Sigmoid colon (tissue), 7 donors: ENCODE measurements at places on chromosomes 3 and 15. TPM values are rescaled to one million over a fixed set of nuclear protein-coding genes. Genes with fewer than 3 reads are reported as not detected.

DNA sequence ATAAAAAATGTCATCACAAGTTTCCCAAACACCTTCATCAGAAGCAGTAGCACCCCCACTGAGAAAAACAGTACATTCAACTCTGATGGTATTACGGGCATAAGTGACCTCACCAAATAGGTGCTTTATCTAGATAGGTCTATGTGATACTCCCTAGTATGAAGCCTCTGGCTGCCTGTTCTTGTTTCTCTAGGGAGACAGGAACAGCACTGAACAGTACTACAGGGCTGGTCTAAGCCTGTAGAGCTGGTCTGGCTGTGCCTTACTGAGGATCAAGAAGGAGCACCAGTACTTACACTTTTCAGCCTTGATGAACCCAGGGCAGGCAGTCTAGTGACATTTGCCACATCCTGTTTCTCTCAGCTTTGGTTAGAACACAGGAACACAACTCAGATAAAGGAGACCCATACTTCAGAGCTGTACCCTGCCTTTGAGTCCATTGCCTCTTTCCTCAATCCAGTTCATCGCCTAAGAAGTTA is 35.9 kb downstream of the OXNAD1 start:
- H3K36me3 ChIP-seq = no peaks in the 10 kb centered on the region
- no peaks in the 10 kb centered on the region for H3K27me3 ChIP-seq
- H3K27ac ChIP-seq = no peak overlapping the region

Gene REC114
- total RNA-seq = not detected

GRCh38 chr3:155047672-155048071 is 32.4 kb upstream of the MME start:
- no peak overlapping the region for H3K27ac ChIP-seq
- no peaks in the 10 kb centered on the region for H3K27me3 ChIP-seq
- no peak overlapping the region for H3K4me3 ChIP-seq
- DNase-seq = no peak
- H3K4me1 ChIP-seq = no peaks in the 10 kb centered on the region
- H3K36me3 ChIP-seq = no peaks in the 10 kb centered on the region

- no peaks in the 10 kb centered on the region for H3K4me1 ChIP-seq
- H3K27me3 ChIP-seq = no peaks in the 10 kb centered on the region
- no peak for DNase-seq
- H3K36me3 ChIP-seq = peaks cover 5% of the 10 kb centered on the region
- H3K4me3 ChIP-seq = no peak overlapping the region
- H3K27ac ChIP-seq = no peak overlapping the region
These were observed 403.0 kb downstream of the FOXP1 start for GRCh38 chr3:71180524-71180923.

Gene TM4SF1
- total RNA-seq = 23.5 TPM

DNA sequence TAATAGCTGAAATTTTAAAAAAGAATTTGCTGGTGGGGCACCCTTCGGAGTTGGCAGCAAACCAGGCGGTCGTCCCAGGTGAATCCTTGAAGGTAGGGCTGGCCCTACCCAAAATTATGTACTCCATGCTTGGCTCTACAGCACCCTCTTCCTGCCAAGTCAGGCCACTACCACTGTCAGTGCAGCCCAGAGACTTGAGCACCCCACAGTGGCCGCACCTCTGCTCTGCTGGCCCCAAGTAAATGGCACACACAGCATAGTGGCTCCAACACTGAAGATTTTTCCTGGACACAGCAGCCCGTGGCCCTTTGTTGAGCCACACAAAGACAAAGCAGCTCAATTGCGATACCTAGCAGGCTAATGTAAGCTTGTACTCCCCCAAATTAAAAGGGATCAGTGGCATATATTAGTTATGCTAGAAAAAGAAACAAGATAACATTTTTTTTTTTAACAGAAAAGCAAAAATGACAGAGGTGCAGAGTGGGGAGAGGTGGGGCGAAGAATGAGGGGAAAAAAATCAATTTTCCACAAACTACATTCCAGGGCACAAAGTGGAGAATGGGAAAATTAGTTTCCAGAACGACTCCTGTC is 250.5 kb downstream of the UACA start:
- H3K4me3 ChIP-seq = no peak overlapping the region
- no peak for DNase-seq
- H3K36me3 ChIP-seq = no peaks in the 10 kb centered on the region
- H3K4me1 ChIP-seq = peaks cover 7% of the 10 kb centered on the region
- H3K27me3 ChIP-seq = no peaks in the 10 kb centered on the region

Gene FMN1
- total RNA-seq = 12.3 TPM

DNA sequence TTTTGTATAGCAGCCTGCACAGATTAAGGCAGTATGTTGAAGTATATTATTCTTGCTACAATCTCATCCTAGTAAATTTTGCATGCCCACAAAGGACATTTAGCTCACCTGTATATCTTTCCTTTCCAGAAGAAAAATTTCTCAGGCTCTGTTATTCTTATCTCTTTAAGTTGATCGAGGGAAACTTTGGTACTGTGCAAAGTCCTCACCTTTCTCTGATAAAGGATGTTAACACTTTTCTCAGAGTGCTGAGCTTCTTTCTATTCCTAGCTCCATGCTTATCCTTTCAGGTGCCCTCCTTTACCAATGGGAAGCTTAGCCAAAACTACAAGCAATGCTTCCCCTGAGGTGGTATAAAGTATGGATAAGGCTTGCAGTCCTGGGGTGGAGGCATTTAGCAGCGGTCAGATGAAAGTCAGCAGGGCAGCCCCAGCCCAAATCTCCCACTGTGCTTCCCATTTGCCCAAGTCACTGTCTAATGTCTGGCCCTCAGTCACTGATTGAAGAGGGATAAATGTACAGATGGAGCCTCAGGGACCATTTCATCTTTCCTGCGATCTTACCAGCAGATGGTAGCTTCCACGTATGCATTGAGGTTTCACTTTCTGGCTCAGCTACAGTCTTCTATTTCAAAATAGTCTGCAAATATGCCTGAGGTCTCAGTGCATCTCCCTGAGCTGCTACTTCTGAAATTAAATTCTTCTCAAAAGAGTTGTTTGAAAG is 127.8 kb upstream of the P2RY1 start:
- no peak overlapping the region for H3K27ac ChIP-seq
- H3K4me1 ChIP-seq = no peaks in the 10 kb centered on the region
- no peaks in the 10 kb centered on the region for H3K36me3 ChIP-seq
- no peaks in the 10 kb centered on the region for H3K27me3 ChIP-seq
- no peak for DNase-seq

DNA sequence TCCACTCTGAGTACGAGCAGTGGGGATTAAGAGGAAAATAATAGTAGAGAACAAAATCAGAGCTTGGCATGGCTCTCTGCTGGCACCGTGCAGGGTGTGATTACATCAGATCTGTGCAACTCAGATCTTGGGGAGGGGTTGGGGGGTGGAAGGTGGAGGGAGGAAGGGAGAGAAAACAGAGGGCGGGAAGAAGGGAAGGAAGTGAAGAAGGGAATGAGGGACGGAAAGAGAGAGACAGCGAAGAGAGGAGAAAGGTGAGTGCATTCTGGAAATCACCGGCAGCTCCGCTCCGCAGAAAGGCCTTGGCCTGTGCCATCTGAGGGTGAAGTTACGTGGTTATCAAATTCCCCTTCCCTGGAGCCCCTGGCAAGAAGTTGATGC is 31.0 kb upstream of the ADAMTS17 start:
- H3K36me3 ChIP-seq = no peaks in the 10 kb centered on the region
- peak overlapping the region; percentile 42 for H3K4me3 ChIP-seq
- no peak for DNase-seq
- H3K27ac ChIP-seq = no peak overlapping the region
- no peaks in the 10 kb centered on the region for H3K4me1 ChIP-seq
- H3K27me3 ChIP-seq = peaks cover 8% of the 10 kb centered on the region

GRCh38 chr3:75294124-75294523 is 370.0 kb upstream of the FRG2C start:
- H3K27me3 ChIP-seq = no peaks in the 10 kb centered on the region
- peak; percentile 72 for DNase-seq
- no peak overlapping the region for H3K4me3 ChIP-seq
- H3K27ac ChIP-seq = no peak overlapping the region
- H3K4me1 ChIP-seq = no peaks in the 10 kb centered on the region
- H3K36me3 ChIP-seq = no peaks in the 10 kb centered on the region

GRCh38 chr15:65339920-65340319 is 35.4 kb downstream of the RNU5B-1 start:
- no peak overlapping the region for H3K27ac ChIP-seq
- H3K4me3 ChIP-seq = no peak overlapping the region
- H3K36me3 ChIP-seq = no peaks in the 10 kb centered on the region
- no peaks in the 10 kb centered on the region for H3K4me1 ChIP-seq

Gene FETUB
- not detected for total RNA-seq

Gene FAIM
- total RNA-seq = 9.7 TPM

Gene LRCH3
- total RNA-seq = 44.7 TPM

Gene DAZL
- total RNA-seq = 0.41 TPM

DNA sequence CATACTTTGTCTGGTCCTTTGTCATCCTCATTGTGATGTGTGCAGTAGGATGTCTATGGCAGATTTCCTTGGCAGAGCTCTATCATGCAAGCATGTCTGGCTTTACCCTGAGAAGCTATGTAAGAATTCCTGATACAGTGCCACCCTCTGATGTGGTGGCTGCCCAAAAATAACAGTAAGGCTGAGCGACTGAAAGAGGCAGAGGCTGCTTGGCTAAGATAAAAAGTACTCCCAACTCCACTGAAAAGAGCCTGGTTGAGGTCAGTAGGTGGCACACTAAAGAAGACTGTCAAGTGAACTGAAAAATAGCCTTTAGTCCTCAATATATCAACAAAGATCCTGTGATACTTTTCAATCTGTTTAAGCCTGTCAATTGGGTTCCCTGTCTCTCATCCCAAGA is 31.7 kb downstream of the BTLA start:
- no peaks in the 10 kb centered on the region for H3K4me1 ChIP-seq
- no peaks in the 10 kb centered on the region for H3K36me3 ChIP-seq
- no peak for DNase-seq
- H3K27me3 ChIP-seq = no peaks in the 10 kb centered on the region
- no peak overlapping the region for H3K27ac ChIP-seq
- H3K4me3 ChIP-seq = no peak overlapping the region

Gene SERPINI2
- total RNA-seq = 0.27 TPM

Gene FBXO40
- not detected for total RNA-seq

DNA sequence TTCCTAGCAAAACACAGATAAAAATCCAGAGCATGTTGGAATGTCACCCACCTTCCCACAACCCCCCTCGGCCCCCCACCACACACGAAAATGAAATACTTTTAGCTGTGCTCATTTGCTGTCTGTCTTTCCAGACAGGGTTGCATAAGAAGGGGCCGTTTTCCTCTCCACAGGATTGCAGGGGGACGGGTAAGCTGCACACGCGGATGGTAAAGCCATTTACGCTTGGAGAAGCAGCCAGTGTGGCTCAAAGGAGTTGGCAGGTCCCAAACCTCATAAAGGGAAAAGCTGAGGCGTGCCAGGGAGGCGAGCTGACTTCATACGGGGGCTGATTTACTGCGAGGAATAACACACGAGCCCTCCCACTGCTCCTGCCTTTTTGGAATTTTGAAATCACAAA is 47.4 kb upstream of the ITGA11 start:
- H3K4me1 ChIP-seq = peaks cover 18% of the 10 kb centered on the region
- DNase-seq = peak; percentile 89
- H3K36me3 ChIP-seq = no peaks in the 10 kb centered on the region

Gene XCR1
- under 0.01 TPM for total RNA-seq
